Activated T-cell treated with anti-CD3 and anti-CD28 coated beads, Interleukin-2, amount 50 U/mL, for 4 hours (primary cell): ENCODE measurements at places on chromosomes 5 and 9. TPM values are rescaled to one million over a fixed set of nuclear protein-coding genes. Genes with fewer than 3 reads are reported as not detected.
A peak's percentile ranks its signal among the peaks of the same experiment; 100 is the strongest.

SPINK13 gene
- total RNA-seq: not detected

PAEP gene
- not detected for total RNA-seq

TIMD4 gene
- 1.4 TPM for total RNA-seq

PIP5KL1 gene
- 3.5 TPM for total RNA-seq

SPATA6L gene
- 0.50 TPM for total RNA-seq

DNA sequence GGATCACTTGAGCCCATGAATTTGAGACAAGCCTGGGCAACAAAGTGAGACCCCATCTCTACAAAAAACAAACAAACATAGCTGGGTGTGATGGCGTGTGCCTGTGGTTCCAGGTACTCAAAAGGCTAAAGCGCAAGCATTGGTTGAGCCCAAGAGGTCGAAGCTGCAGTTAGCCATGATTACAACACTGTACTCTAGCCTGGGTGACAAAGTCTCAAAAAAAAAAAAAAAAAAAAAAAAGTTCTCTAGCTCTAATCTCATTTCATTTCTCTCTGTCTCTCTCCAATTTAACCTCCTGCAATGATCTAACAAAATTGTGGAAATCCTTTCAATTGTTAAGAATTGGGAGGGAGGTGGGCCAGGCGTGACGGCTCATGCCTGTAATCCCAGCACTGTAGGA lies 33.3 kb downstream of the LPAR1 start:
- DNase-seq: no peak

DNA sequence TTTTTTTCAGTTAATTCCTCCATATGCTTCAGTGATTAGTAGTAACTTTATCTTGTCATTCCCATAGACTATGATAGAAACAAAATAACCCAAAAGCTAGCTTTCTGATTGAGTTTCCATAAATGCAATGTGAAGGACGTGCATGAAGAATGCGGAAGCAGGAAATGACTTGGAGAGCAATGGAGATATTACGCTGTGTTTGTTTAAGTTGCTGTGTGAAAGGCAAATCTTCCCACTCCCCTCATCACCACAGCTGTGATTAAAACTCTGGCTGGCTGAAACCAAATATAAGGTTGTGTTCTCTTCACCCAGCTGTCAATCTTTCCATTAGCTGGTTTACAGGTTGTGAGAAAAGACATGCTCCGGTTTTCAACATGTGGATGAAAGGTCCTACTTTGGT lies 83.9 kb downstream of the NR2F1-AS1 start:
- no peak for DNase-seq

GRCh38 chr9:129013674-129014073 lies 14.5 kb downstream of the SH3GLB2 start:
- DNase-seq: no peak

DNA sequence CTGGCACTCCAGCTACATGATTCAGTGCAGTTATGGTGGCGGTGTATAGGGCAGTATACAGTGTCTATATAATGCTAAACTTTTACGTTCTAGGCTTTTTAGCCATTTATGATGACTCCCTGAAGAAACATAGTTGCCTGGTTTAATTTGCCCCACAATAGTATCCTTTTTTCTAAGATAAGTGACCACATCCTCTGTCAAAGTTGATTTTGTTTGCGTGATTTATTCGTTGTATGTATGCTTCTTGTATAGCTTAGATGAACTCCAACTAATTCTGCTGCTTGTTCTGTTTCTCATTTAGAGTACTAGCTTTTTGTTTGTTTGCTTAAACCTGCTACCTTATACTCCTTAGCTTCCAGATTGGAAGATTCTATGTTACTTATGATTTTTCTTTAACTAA lies 83.6 kb downstream of the ERMP1 start:
- DNase-seq: no peak

GRCh38 chr5:14669975-14670374 lies 5.5 kb downstream of the OTULIN start:
- no peak for DNase-seq

- DNase-seq: no peak
Measured at GRCh38 chr5:140011297-140011802, 31.7 kb downstream of the NRG2 start.

DNA sequence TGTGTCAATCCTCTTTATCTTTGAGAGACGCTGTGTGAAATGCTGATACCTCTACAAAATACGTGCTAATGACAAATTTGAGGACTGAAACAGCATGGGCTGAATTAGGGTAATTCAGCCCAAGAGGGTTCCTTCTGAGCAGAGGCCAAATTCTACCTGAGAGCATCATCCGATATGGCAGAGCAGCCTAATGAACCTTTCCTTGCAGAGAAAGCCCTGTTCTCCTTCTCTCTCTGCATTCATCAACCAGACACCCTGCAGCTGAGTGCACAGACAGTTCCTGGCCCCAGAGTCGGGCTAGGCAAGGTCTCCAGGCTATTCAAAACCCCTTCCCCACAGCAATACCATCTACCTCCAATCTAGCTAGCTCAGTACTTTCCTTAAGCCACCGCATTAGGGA lies 77.9 kb downstream of the TRIM32 start:
- DNase-seq: no peak

DNA sequence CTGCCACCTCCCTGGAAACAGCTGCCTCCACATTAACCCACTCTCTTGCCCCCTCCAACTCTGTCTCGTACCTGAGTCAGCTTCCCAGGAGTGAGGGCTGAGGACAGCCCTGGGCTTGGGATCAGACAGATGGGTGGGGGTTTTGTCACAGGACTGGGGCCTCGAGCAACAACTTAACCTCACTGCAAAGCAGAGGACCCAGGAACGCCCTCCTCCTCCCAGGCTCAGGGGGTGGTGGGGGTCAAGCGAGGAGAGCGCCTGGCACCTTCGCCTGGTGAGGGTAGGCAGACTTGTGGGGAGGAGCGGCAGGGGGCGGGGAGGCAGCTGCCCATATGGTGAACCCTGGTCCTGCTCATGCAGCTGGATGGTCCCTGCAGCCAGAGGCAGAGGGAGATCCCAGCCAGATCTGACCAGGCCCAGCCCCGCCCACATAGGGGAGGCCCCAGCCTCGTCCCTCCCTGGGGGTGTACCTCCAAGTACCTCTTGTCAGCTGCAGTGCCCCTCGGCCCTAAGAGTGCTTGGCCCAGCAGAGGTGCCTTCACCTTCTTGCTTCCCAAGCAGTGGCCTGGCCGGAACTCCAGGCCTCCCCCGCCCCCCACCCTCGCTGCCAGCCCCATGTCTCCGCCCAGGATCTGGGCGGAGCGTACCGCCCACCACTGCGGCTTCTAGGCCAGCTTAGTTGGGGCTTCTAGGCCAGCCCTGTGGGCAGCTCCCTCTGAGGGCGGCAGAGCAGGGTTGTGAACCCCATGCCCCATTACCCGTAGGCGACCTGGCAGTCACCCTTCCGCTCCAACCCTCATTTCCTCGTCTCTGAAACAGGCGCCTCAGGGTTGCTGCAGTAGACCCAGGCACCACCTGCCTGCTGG lies at the start of gene SARDH:
Gene SARDH, minus strand, starts transcription at position 579 of the 866 bp plus-strand sequence. CDS start 4,179 bp downstream, outside the sequence.
- DNase-seq: no peak

DNA sequence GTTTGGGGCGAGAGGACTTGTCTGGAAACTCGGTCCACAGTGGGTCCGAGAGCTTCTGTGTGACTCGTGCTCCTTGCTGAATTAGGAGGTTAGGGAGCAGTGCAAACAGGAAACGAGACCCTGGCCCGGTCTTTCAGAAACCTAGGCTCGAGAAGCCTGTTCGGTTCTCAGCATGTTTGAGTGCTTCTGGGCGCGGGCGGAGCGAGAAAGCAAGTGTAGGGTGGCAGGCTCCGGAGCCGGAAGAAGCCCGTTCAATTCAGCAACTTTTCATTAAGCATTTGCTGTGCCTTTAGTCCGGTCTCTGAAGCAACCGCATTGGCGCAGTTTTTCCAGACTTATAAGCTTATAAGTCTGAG lies 547 bp downstream of the CLTA start:
- peak; percentile 38 for DNase-seq

GRCh38 chr5:148998174-148998797 lies 64.6 kb downstream of the SH3TC2 start:
- no peak for DNase-seq

GRCh38 chr5:3392306-3392939 lies 203.2 kb upstream of the IRX1 start:
- no peak for DNase-seq

GRCh38 chr5:67077296-67077695 lies 119.3 kb downstream of the CD180 start:
- DNase-seq: no peak

DNA sequence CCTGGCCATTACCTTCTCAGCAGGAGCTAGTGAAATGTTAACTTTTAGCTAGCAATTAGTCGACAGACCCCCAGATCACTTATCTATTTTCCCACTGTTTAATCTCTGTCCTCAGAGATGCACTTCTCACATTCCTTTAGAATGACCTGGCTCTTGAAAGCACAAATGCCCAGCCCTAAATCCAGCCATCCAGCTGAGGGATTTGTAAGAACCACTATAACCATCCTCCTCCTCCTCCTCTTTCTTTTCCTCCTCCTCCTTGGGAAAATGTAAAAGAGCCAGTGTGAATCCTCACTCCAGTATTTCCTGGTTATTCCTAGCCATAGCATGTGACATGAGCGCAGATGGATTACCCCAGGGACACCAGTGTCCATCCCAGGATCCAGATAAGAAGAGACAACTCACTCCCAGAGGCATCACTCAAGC lies 124.3 kb downstream of the ENC1 start:
- no peak for DNase-seq
